ENCODE measurements at places on chromosomes 3 and 15.

DNA sequence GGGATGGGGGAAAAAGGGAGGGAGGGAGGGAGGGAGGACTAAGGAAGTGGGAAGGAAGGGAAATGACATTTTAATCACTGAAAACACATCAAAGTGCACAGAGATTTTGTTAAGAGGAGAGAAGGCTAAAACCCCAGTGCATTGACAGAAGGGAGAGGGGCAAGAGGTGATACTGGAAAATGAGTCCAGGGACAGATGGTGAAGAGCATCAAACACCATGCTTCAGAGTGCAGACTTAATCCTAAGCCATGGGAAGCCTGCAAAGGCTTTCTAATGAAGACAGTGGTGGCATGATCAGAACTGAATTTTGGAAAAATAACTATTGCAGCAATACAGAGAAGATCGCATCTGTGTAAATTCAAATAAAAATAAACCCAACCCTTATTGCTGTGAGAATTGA lies 41.8 kb downstream of the HGD start:
- no peak for DNase-seq

DNA sequence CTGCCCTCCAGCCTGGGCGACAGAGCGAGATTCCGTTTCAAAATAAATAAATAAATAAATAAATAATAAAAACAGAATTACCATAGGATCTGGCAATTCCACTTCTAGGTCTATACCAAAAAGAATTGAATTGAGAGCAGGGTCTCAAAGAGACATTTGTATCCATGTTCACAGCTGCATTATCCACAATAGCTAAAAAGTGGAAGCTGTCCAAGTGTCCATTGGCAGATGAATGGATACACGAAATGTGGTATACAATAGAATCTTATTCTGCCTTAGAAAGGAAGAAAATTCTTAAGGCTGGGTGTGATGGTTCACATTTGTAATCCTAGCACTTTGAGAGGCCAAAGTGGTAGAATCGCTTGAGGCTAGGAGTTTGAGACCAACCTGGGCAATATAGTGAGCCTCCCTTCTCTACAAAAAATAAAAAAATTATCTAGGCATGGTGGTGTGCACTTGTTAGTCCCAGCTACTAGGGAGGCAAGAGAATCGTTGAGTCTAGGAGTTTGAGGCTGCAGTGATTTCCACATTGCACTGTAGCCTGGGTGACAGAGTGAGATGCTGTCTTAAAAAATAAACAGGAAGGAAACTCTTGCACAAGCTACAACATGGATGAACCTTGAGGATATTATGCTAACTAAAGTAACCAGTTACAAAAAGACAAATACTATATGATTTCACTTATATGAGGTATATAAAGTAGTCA lies 24.2 kb downstream of the PFKFB4 start:
- DNase-seq: no peak

GRCh38 chr15:98138910-98139309 lies 178.4 kb downstream of the ARRDC4 start:
- DNase-seq: no peak

DNA sequence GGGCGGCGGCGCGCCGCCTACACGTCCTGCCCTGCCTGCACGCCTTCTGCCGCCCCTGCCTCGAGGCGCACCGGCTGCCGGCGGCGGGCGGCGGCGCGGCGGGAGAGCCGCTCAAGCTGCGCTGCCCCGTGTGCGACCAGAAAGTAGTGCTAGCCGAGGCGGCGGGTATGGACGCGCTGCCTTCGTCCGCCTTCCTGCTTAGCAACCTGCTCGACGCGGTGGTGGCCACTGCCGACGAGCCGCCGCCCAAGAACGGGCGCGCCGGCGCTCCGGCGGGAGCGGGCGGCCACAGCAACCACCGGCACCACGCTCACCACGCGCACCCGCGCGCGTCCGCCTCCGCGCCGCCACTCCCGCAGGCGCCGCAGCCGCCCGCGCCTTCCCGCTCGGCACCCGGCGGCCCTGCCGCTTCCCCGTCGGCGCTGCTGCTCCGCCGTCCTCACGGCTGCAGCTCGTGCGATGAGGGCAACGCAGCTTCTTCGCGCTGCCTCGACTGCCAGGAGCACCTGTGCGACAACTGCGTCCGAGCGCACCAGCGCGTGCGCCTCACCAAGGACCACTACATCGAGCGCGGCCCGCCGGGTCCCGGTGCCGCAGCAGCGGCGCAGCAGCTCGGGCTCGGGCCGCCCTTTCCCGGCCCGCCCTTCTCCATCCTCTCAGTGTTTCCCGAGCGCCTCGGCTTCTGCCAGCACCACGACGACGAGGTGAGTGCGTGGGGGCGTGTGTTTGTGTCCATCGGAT lies 602 bp downstream of the TRIM71 start:
- no peak for DNase-seq

DNA sequence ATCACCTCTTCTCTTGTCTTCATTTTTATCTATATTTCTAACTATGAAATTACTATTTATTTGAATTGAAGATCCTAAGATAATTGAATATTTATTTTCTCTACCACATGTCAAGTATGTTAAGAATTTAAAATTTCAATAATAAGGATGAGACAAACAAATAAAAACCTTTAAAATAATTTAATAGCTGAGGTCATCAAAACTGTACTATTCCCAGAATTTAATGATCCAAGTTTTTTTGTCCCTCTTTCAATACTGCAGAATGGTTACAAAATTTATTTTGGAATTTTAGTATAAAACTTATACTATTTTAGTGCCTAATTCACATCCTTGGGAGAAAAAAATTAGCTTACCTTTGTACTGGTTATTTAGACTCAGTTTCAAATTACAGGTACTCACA lies 774.9 kb downstream of the ROBO2 start:
- no peak for DNase-seq

- no peak for DNase-seq
Measured at GRCh38 chr3:20185331-20185678, 701 bp downstream of the SGO1 start.

GRCh38 chr3:133987948-133988484 lies 41.7 kb downstream of the SLCO2A1 start:
- no peak for DNase-seq

- no peak for DNase-seq
Measured at GRCh38 chr3:140715035-140715434, 37.2 kb downstream of the TRIM42 start.

GRCh38 chr3:106103383-106103782 lies 234.6 kb upstream of the CBLB start:
- DNase-seq: no peak

DNA sequence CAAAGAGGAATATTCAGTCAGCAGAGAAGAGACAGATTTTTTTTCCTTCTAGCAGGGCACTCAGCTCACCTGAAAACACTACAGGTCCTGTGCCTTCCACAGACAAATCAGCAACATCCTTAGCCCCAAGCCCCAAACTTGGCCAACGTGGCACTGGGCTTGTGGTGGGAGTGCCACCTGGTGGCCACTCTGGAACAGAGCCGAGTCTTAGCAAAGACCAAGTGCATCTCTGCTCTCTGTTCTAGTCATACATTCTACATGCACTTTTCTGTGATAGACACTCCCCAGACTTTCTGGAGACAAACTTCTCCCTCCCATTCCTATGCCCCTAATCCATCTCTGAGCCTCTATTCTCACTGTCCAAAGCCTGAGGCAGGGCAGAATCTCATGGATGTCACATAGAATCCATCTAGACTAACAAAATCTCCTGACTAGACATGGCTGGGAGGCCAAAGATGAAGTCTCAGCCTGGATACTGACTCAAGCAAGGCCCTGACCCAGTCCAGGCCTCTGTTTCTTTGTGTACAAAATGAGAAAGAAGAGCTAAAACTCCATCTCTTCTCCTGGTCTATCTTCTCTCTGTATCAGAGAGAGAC lies 5.1 kb upstream of the SEMA7A start:
- no peak for DNase-seq

GRCh38 chr3:158483701-158484235 lies 87.2 kb upstream of the MLF1 start:
- no peak for DNase-seq

DNA sequence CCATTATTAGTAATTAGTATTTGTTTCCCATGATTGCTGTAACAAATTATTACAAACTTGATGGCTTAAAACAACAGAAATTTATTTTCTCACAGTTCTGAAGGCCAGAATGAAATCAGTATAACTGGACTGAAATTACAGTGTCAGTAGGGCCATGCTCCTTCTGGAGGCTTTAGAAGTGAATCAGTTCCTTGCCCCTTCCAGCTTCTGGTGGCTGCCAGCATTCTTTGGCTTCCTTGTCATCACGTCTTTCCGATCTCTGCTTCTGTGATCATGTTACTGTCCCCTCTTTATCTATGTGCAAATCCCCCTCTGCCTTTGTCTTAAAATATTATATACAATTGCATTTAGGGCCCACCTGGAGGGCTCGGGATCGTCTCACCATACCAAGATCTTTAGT lies 92.0 kb downstream of the FOXB1 start:
- peak; percentile 60 for DNase-seq

- DNase-seq: no peak
Measured at GRCh38 chr3:30471066-30471465, 135.3 kb upstream of the TGFBR2 start.

DNA sequence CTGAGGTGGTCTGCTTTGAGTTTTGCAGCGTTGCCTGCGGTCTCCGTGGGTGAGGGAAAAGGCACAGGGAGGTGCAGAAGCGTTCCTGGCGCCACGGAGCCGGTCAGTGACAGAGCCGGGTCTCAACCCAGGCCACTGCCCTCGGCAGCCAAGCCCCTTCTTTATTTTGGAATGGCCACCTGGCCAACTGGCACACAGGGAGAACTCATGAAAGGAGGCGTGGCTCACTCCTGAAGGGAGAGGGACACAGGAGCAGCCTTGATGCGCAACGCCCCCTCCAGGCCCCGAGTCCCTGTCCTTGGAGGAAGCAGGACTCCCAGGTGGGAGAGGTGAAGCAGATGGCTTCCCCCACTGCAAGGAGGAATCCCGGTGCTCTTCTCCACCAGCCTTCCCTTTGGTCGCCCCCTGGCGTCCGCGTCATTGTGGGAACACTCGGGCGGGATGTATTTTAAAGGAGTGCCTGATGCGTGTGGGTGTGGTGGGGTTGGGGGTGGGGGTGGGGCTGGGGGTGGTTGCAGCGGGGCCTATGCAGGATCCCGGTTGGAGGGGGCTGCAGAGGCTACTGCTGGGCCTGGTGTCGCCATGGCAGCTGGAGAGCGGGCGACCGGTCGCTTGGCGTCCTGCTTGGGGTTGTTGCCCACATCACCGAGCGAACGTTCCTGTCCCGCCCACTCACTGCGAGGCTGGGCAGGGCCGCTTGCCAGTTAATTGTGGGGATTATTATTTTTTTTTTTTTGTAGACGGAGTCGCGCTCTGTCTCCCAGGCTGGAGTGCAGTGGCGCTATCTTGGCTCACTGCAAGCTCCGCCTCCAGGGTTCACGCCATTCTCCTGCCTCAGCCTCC lies 32.6 kb downstream of the APBA2 start:
- DNase-seq: no peak
